Endothelial cell (in vitro differentiated cells): ENCODE measurements at places on chromosomes 4 and X. TPM values are rescaled to one million over a fixed set of nuclear protein-coding genes. Genes with fewer than 3 reads are reported as not detected.
A peak's percentile ranks its signal among the peaks of the same experiment; 100 is the strongest.

- H3K4me3 ChIP-seq = no peak overlapping the region
- no peaks in the 10 kb centered on the region for H3K36me3 ChIP-seq
- no peak for DNase-seq
- H3K27me3 ChIP-seq = no peaks in the 10 kb centered on the region
- H3K4me1 ChIP-seq = no peaks in the 10 kb centered on the region
These were observed 29.7 kb downstream of the F9 start for GRCh38 chrX:139560221-139560620.

DNA sequence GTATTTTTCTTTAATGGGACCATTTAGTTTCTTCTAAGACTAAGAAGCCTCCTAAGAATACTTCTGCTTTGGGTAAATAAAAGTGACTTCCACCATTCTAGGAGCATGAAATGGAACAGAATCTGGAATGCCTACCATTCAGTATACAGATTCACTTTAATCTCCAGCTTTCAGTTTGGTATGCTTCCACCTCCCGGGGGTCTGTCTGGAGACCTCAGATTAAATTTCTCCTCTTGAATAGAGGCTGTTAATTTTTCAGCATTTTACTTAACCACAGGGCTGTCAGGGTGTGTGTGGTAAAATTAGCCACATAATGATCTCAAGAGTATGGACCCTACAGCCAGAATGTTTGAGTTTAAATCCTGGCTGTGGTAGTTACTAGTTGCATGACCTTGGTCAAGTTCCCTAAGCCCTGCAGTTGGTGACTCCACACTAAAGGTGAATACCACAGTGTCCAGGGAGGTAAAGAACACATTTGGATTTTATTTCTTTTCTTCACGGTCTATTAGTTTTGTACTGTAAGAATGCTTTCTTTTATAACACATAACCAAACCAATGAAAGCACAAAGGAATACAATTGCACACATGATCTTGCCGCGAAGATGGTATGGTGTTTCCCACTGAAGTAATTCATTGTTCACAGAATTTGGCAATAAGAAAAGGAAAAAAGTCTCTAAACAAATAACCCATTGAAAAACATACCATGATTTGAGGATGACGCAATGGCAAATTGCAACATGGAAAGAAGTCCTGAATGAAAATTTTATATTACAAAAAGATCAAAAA, 37.3 kb upstream of the TRIM2 start:
- H3K36me3 ChIP-seq = no peaks in the 10 kb centered on the region
- H3K27ac ChIP-seq = no peak overlapping the region
- no peaks in the 10 kb centered on the region for H3K4me1 ChIP-seq
- H3K27me3 ChIP-seq = peaks cover 3% of the 10 kb centered on the region
- H3K4me3 ChIP-seq = no peak overlapping the region

GRCh38 chrX:19629541-19629940, 114.2 kb upstream of the MAP3K15 start:
- H3K27ac ChIP-seq = no peak overlapping the region
- H3K27me3 ChIP-seq = peaks cover 8% of the 10 kb centered on the region
- peaks cover 12% of the 10 kb centered on the region for H3K36me3 ChIP-seq
- no peak for DNase-seq
- no peak overlapping the region for H3K4me3 ChIP-seq

- H3K36me3 ChIP-seq = peaks cover 4% of the 10 kb centered on the region
- DNase-seq = no peak
- H3K27ac ChIP-seq = no peak overlapping the region
- no peak overlapping the region for H3K4me3 ChIP-seq
These were observed 164.9 kb downstream of the MAML3 start for GRCh38 chr4:139988863-139989765.

Gene ZFX
- total RNA-seq = 40.0 TPM

DNA sequence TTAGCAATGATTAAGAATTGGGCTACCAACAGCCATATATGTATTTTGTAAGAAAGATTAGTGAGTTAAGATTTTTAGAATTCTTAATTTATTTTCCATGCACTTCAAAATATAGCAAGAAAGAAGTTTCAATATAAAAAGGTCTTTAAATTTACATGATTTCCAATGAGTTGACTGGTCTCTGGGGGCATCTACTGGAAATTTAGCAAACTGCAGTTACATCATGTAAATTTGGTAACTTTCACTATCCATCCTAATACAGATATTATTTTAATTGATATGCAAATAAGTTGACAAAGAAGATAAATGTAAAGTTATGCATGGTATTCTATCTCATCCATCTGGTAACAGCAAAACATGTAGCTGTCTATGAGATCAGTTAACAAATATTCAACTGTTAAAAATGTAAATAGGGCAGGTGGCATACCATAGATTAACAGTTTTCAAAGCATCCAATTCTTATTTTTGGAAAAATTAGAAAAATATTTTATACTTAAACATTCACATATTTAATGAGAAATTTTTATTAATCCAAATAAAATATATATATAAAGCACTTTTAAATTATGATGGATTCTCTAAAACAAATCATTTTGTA, 29.1 kb downstream of the TTC29 start:
- no peak overlapping the region for H3K27ac ChIP-seq
- peak; percentile 22 for DNase-seq
- no peak overlapping the region for H3K4me3 ChIP-seq
- no peaks in the 10 kb centered on the region for H3K36me3 ChIP-seq
- H3K27me3 ChIP-seq = no peaks in the 10 kb centered on the region

Gene UGT2B15
- not detected for total RNA-seq

DNA sequence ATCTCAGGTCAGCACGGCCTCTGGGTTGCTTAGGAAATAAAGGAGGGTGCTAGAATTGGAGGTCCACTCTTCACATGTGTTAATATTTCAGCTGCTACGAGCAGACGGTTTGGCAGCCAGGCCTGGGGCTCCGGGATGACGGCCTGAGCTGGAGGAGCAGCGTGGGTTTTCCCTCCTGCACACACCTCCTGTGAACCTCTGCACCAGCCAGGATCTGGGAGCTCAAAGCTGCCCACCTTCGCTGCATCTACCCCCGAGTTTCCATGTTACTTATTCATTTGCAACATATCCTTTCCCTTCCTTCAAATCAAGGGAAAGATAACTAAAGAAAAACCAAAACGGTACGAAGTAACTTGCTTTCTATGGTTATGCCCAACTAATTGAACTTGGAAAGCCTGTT, 13.6 kb downstream of the STOX2 start:
- no peak overlapping the region for H3K27ac ChIP-seq
- no peak overlapping the region for H3K4me3 ChIP-seq
- peaks cover 1% of the 10 kb centered on the region for H3K27me3 ChIP-seq
- H3K36me3 ChIP-seq = no peaks in the 10 kb centered on the region

DNA sequence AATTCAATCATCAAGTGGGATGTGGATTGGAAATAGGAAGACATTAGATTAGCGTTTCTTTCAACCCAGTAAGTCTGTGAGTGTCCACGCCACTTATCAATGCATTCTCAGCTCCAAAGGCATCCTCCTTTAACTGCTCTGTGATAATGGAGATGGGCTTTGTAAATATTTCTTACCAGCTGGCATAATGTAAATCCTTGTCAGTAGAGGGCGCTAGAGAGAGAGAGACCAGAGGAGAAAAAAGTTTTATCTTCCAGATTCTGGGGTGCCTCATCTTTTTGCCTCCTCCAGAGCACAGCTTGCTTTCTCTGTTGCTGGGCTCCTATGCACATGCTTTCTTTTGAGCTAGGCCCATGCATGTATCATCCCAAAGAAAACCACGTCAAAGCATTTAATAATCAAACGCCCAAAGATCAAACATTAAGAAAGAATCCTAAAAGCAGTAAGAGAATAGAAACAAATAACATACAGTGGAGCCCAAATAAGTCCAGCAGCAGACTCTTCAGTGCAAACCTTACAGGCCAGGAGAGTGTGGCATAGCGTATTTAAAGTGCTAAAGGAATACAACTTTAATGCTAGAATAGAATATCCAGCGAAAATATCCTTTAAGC, 9.6 kb upstream of the MTMR1 start:
- H3K36me3 ChIP-seq = no peaks in the 10 kb centered on the region
- no peaks in the 10 kb centered on the region for H3K4me1 ChIP-seq
- peak; percentile 8 for DNase-seq
- no peak overlapping the region for H3K4me3 ChIP-seq
- H3K27ac ChIP-seq = no peak overlapping the region

GRCh38 chr4:41106081-41106480, 108.3 kb downstream of the APBB2 start:
- peak overlapping the region; percentile 32 for H3K27ac ChIP-seq
- peaks cover 10% of the 10 kb centered on the region for H3K36me3 ChIP-seq
- no peak overlapping the region for H3K4me3 ChIP-seq
- H3K4me1 ChIP-seq = peaks cover 4% of the 10 kb centered on the region
- no peak for DNase-seq

Gene GLRA2
- not detected for total RNA-seq

DNA sequence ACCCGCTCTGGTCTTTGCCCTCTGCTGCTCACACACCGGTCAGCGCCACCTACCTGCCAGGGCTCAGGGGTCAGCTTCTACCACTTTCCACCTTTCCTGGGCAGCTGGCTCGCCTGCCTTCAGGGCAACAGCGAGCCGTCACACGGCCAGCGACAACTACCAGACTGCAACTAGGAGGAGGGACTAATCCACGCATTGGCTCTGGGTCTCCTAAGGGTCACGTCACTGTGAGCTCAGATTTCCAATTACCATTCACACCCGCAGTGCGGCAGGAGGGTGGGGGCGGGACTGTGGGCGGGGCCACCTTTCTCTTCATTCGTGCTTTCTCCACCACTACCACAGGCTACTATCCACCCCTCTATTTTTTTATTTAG, at the start of gene BEX5:
BEX5 (minus strand) TSS at position 172 of the 374 bp plus-strand sequence. CDS start 1,712 bp downstream, outside the sequence.
- peak; percentile 52 for DNase-seq
- peaks cover 14% of the 10 kb centered on the region for H3K4me1 ChIP-seq
- H3K36me3 ChIP-seq = peaks cover 3% of the 10 kb centered on the region
- peak within 1 kb of the TSS; percentile 99 for H3K27ac ChIP-seq

DNA sequence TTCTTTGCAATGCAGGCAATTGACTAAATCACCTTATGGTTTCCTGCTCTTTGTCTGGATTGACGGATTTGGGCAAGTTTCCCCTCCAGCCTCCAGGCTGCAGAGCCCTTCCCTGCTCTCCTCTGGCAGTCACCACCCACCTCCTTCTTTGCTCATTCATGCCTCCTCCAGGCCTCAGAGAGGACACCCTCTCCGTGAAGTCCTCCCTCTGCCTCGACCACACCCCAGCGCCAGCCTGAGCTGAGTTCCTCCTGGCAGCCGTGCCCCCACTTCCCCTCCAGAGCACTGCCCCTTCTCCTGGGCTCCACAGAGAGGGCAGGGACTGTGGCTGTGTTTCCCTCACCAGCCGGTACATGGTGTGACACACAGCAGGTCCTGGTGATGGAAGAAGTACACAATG, 53.7 kb downstream of the DCTD start:
- H3K36me3 ChIP-seq = no peaks in the 10 kb centered on the region
- peaks cover 2% of the 10 kb centered on the region for H3K27me3 ChIP-seq
- no peak for DNase-seq

- peaks cover 6% of the 10 kb centered on the region for H3K27me3 ChIP-seq
- peak overlapping the region; percentile 100 for H3K4me3 ChIP-seq
- no peak for DNase-seq
- H3K36me3 ChIP-seq = peaks cover 16% of the 10 kb centered on the region
- peak overlapping the region; percentile 100 for H3K27ac ChIP-seq
- H3K4me1 ChIP-seq = peaks cover 31% of the 10 kb centered on the region
These were observed 2.0 kb downstream of the DHX15 start for GRCh38 chr4:24582235-24582832.

Gene SMIM14
- total RNA-seq = 19.4 TPM

Gene DYNLT3
- total RNA-seq = 13.4 TPM

DNA sequence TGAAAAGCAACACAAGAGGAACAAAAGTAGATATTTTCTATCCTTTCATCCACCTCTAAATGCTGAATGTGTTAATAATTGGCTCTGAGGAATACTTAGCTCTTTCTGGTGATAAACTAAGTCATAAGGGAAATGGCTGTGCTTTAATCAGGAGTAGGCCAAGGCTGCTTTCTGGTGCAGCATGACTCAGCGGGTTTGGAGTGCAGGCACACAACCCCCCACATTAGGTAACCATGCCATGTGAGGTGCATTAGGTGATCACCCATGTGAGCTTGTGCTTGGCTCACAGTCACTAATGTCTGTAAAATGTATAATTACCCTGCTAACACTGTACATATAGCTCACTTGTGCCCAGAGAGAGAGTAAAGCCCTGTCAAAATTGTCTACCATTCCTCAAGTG, 57.2 kb downstream of the USP38 start:
- no peak overlapping the region for H3K4me3 ChIP-seq
- H3K27ac ChIP-seq = no peak overlapping the region
- DNase-seq = no peak
- H3K27me3 ChIP-seq = no peaks in the 10 kb centered on the region

- H3K4me1 ChIP-seq = peaks cover 4% of the 10 kb centered on the region
- H3K27me3 ChIP-seq = no peaks in the 10 kb centered on the region
- no peaks in the 10 kb centered on the region for H3K36me3 ChIP-seq
- no peak overlapping the region for H3K4me3 ChIP-seq
These were observed 472.2 kb upstream of the TENM3 start for GRCh38 chr4:181770971-181771370.

DNA sequence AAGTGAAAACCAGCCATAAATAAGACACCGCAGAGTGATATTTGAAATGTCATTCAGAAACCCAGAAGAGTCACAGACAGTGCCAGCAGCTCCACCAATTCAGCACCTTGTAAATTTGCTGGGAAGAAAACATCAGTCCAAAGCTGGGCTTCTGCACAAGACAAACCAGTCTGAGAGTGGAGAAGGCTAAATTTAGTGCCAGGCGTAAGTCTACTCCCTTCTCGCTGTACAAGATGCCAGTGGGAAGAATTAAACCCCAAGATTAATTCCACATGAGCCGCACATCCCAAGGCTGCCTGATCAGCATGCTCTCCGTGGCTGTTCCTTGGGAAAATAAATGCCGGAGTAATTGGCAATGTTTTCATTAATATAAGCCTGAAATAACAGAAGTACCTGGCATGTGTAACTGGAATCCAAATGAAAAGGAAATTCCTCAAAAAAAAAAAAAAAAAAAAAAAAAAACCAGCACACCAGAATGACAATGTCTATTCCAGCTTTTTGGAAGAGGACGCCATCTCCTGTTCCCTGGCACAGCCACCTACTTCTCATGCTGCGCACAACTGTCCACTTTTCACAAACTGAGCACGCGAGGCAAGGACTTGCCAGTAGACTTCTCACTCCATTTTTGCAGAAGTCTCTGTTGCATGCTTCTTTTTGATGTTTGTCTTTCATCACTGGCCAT, 95.5 kb downstream of the NSUN7 start:
- peak overlapping the region; percentile 49 for H3K27ac ChIP-seq
- DNase-seq = no peak
- no peak overlapping the region for H3K4me3 ChIP-seq
- peaks cover 16% of the 10 kb centered on the region for H3K4me1 ChIP-seq
- peaks cover 4% of the 10 kb centered on the region for H3K27me3 ChIP-seq
- H3K36me3 ChIP-seq = peaks cover 12% of the 10 kb centered on the region

- H3K27ac ChIP-seq = no peak overlapping the region
- no peaks in the 10 kb centered on the region for H3K36me3 ChIP-seq
- no peak overlapping the region for H3K4me3 ChIP-seq
- no peak for DNase-seq
These were observed 21.1 kb downstream of the KLHL15 start for GRCh38 chrX:24005867-24006266.
